A549 treated with CORT108297 at 1 μM for 4 hours (cell line): ENCODE measurements at places on chromosomes 1 and 21. TPM values are rescaled to one million over a fixed set of nuclear protein-coding genes. Genes with fewer than 3 reads are reported as not detected.

The PLPPR4 gene
- total RNA-seq = 0.02 TPM in 1 of 5 replicates, not detected in the others

The CHD1L gene
- total RNA-seq = 31.7 to 35.4 TPM (median 32.3 TPM) in 5 replicates

The LYPD8 gene
- 0.09 to 0.15 TPM (median 0.11 TPM) in 4 of 5 replicates, not detected in the other for total RNA-seq

The TRNP1 gene
- total RNA-seq = 150 to 235 TPM (median 212 TPM) in 5 replicates

The TDRD5 gene
- total RNA-seq = 0.03 to 0.06 TPM (median 0.05 TPM) in 4 of 5 replicates, not detected in the other

The RIPPLY3 gene
- 0.48 to 0.63 TPM (median 0.57 TPM) in 5 replicates for total RNA-seq

The LCE2A gene
- total RNA-seq = not detected in 5 replicates

The CCT3 gene
- total RNA-seq = 392 to 439 TPM (median 400 TPM) in 5 replicates

The TMED5 gene
- 29.8 to 38.1 TPM (median 34.7 TPM) in 5 replicates for total RNA-seq
